Activated CD8-positive, alpha-beta memory T cell treated with anti-CD3 and anti-CD28 coated beads, Interleukin-2, amount 50 U/mL, for 4 hours (primary cell): ENCODE measurements at places on chromosomes 7 and 10.

GRCh38 chr7:142438923-142439515 lies 181.2 kb upstream of the PRSS58 start:
- DNase-seq: no peak

- DNase-seq: no peak
Observed at GRCh38 chr7:18020138-18020715, 7.4 kb downstream of the PRPS1L1 start.

DNA sequence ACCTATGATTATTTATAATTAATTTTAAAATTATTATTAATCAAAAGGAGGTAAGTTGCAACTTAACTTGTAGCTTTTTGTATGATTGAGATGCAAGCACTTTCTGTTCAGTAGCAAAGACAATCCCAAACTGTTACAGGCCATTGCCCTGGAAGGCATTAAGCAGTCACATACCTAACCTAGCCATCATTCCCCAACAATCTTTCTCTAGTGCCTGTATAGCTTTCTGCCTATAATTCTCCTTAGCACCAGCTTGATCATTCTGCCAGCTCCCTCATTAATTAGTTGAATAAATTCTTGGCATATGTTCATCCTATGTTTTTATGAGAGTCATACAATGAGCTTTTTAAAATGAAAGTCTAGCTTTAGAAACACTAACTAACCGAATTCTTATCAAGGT lies 178.9 kb upstream of the TMEM106B start:
- DNase-seq: no peak

DNA sequence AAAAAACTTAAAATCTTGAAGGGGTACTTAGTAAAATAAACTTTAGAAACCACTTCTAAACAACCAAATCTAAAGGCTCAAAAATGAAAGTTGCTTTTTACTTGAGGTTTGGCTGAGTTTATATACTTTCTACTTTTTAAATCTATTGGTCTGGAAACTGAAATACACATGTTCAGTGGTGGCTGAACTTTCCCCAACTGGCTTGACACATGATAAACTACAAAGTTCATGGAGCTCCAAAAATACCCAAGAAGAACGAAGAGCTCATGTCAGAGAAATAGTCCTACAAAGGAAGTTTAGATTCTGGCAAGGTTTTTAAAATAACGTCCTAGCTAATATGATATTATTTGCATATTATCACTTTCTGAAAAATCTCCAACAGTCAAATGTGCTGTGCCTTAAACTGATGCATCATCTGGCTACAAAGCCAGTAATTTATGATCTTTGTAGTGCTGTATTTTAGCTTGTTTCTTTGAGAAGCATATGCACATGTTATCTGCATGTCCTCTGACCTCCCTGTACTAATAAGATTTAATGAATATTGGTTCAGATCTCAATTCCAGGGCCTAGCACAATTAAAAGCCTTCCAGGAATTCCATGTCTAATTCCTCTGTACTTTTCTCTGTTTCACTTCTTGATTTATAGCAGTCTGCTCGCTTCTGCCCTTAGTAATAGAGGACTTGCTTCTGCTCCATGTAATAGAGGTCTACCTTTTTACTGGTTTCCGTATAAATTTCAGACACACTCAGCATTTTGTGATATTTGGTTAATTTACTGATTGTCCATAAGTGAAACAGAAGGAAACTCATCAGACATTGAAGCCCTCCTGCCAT lies 28.2 kb downstream of the SEMA3C start:
- DNase-seq: no peak

- DNase-seq: no peak
Observed at GRCh38 chr10:119693262-119693957, 32.4 kb upstream of the INPP5F start.

GRCh38 chr10:50991456-50992355 lies 82.6 kb upstream of the PRKG1 start:
- DNase-seq: no peak

DNA sequence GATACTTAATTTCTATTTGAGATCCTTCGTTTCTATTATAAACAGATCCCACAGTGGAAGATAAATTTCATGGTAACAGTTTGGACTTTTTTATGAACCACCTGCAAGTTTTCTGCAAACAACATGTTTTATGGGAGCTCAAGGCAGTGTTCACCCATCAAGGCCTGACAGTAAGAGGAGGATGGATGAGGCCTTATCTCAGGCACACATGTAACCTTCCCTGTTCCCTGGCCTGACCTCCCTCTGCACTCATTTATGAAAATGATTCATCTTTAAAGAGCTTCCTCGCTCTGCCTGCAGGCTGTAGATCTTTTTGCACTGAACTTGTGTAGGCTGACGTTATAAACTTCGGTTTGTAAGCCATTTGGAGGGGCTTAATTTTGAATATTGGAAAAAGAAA lies 500.1 kb downstream of the GATA3 start:
- no peak for DNase-seq

- DNase-seq: no peak
Observed at GRCh38 chr7:32680259-32681173, 185.2 kb downstream of the AVL9 start.

- peak; percentile 38 for DNase-seq
Observed at GRCh38 chr10:97096261-97097083, 89.3 kb downstream of the SLIT1 start.

DNA sequence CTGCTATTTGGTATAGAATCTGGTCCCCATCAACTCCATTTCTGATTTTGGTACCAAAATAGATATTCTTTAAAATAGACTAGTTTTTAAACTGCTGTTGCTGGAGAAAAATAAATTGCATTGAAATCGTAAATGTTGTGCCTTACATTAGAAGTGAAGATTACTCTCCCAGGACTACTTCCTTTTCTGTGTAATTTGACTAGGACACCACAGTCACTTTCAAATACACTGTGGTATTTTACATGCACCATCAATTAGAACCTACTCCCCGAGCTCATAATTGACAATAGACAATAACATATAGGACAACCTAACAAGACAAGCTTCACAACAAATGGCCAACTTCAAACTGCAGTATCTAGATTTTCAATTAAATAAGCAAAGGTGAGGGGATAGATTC lies 211.5 kb downstream of the DGKB start:
- no peak for DNase-seq

DNA sequence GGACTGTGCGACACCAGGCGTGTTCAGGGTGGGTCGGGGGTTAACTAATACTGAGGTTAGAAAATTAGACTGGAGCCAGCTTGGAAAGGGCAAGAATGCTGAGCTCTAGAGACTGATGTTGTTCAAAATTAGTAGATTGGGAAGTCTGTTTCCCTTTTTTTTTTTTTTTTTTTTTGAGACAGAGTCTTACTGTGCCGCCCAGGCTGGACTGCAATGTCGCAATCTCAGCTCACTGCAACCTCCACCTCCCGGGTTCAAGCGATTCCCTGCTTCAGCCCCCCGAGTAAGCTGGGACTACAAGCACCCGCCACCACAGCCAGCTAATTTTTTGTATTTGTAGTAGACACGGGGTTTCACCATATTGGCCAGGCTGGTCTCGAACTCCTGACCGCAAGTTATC lies 2.7 kb upstream of the CPVL start:
- DNase-seq: no peak

DNA sequence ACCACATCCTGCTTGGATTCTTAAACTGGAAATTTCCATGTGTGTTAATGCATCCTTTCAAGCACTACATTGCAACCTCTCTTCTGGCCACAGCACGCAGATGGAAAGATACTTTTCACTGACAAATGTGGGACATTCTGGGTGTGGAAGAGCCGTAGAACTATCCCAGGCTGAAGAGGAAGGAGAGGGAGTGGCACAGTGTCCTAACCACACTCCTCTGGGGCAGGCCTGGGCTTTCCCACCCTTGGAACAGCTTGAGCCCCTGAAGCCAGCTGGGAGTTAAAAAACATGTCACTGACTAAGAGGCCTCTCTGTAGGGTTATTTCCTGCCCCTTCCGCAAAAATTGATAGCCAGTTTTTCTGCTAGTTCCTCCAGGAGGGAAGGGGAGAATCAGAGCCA lies 34.0 kb upstream of the DNMBP start:
- DNase-seq: no peak

GRCh38 chr10:18773180-18773579 lies 113.9 kb downstream of the ARL5B start:
- no peak for DNase-seq

GRCh38 chr10:106643473-106643872 lies 521.0 kb downstream of the SORCS1 start:
- no peak for DNase-seq

DNA sequence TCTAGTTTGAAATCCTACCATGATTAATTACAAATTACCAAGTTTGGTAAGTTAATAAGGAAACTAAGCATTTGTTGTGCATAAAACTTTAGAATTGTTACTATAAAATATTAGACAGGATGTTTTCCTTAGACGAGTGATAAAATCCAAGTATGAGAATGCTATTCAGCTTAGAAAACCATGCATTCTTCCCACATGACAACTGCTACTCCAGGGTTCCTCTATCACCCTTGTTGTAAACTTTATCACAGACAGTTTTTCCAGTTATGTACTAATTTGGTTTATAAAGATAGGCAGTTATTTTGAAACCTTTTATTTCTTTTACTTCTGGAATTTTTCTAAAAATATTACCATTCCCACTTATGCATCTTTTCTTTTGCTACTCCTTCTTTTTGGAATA lies 52.0 kb downstream of the SIRT1 start:
- DNase-seq: no peak

GRCh38 chr7:12884856-12885440 lies 197.5 kb downstream of the ARL4A start:
- DNase-seq: no peak

DNA sequence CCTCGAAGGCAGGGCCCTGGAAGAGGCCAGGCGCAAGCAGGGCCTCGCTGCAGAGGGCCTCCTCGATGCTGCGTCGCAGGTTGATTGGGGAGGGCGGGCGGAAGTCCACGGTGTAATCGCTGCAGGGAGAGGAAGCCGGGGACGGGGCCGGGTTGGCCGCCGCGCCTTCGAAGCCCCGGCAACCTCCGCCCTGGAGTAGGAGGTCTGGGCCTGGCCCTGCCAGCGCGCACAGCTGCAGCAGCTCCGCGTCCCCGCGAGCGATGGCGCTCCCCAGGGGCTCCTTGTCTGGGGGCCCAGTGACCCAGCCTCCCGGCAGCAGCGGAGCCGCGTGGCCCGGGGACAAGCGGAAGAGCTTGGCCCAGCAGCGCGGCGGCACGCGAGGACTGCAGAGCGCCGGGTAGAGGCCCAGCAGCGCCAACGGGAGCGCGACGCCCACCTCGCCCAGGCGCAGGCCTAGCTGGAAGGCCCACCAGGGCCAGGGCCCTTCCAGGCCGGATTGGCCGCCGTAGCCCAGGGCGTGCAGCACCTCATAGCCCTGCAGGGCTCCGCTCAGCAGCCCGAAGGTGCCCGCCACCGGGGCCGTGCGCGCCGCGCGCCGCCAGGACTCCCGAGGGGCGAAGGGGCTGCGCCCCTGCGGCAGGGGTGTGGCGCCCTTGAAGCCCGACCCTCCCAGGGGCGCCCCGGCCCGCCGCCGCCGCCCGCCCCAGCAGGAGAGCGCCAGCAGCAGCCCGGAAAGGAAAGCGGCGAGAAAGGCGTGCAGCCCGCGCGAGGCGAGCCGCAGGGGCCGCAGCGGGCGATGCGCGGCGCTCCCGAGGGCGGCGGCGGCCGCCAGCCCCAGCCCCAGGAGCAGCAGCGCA lies 7.8 kb upstream of the RBM28 start:
- peak; percentile 20 for DNase-seq

- no peak for DNase-seq
Observed at GRCh38 chr10:114899982-114900381, 38.0 kb upstream of the TRUB1 start.

- no peak for DNase-seq
Observed at GRCh38 chr10:73889014-73889413, 14.7 kb upstream of the CAMK2G start.

GRCh38 chr7:85806321-85806720 lies 619.5 kb upstream of the SEMA3D start:
- DNase-seq: no peak

DNA sequence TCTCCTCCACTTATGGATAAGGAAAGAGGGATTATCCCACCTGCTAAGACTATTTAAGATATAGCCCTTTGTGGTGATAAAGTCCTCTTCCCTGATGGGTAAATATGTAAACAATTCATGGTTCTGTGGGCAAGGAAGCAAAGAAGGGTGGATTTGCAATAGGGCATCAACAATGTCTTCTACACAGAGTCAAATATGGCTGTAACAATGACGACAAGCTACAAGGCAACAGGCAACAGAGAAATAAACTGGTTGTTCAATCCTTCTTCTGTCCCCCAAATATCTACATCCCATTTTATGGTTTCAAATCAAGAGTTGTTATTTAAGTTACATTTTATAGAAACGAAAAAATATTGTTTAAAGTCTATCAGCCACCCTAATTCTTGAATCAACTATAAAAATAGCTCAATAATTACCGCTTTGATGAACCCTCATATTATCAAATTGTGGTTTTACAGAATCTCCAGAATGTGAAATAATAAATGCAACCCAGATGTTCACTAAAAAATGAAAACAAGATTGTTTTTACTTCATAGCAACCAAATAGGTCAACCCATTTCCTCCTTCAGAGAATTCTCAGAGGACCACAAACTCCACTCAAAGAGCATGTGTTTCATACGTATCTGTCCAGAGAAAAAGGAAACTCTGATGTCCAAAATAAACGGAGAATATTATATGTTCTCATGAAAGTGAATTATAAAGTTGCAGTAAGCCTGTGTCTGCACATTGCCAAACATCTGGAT lies 13.8 kb downstream of the CYTH3 start:
- DNase-seq: no peak

GRCh38 chr7:102167254-102167653 lies 119.4 kb upstream of the SH2B2 start:
- DNase-seq: no peak

DNA sequence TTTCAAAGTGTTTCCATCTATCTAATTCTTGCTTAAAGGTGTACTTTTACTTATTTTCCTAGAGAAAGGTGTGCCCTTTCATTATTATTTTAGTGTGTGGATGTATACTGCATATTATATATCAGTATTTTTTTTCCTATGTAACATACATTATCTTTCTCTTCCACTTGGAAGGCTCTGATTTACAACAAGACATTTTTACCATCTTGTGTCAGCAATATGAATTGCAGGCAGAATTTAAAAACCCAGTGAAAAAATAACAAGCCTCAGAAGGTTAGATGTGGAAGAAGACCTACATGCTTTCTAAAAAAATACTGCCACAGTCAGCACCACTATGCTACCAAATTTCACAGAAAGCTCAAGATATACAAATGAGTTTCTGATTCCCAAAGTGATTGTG lies 327.7 kb upstream of the STEAP1 start:
- no peak for DNase-seq

- DNase-seq: no peak
Observed at GRCh38 chr10:91357497-91357896, 52.6 kb upstream of the HECTD2 start.
